ENCODE measurements at places on chromosomes 6 and 20.
A peak's percentile ranks its signal among the peaks of the same experiment; 100 is the strongest.

DNA sequence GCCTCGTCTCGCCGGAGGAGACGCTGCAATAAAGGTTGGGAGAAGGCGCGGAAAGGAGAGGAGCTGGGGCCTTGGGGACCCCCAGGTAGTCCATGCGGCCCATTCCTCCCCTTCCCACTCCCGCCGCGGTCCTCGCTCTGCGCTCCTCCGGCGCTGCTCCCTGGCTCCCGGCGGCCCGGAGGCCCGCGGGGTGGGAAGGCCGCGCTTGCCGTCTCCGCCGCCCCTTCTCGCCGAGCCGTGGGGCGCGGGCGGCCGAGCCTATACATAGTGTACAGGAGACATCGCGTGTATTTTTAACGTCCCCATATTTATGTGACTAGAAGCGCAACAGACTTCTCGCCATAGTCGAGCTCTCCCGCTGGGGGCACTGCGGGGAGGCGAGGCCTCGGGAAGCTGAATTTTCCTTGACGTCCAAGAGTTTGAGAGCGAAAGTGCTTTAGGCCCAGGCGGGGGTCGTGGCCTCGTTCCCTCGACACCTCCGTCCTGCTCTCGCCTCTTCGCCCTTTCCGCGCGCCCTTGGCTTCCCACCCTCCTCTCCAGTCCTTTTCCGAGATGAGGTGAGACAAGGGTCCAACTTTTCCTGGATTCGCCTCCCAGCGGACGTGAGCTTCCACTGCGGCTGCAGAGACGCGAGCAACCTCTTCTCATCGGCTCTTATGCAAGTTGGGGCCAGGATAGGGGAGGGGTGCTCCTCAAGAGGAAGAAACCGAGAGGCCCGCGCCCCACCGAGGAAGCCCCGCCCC lies 29.0 kb downstream of the SLC12A5 start:
- H3K27ac ChIP-seq: no peak overlapping the region
- peak overlapping the region; percentile 39 for H3K4me3 ChIP-seq
- H3K4me1 ChIP-seq: peaks cover 34% of the 10 kb centered on the region
- peaks cover 30% of the 10 kb centered on the region for H3K36me3 ChIP-seq

DNA sequence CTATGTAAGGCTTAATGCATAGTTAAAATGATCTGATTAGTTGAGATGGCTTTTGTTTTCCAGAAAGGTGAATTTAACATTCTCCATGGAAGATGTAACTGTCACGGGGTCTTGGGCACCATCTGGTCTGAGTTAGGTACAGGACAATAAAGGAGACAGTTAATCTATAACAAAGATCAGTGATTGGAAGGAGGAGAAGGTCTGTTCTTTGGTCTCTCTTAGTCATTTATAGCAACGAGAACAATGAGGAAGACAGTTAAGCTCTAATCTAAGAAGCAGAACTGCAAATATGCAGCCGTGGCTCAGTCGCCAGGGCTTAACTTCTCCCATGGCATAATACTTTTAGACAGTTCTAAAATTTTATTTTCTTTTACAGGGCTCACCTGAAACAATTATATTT lies 405.5 kb upstream of the SULF2 start:
- no peak overlapping the region for H3K4me3 ChIP-seq
- H3K27me3 ChIP-seq: no peaks in the 10 kb centered on the region
- DNase-seq: no peak
- peaks cover 14% of the 10 kb centered on the region for H3K4me1 ChIP-seq
- H3K27ac ChIP-seq: no peak overlapping the region
- no peaks in the 10 kb centered on the region for H3K36me3 ChIP-seq

DNA sequence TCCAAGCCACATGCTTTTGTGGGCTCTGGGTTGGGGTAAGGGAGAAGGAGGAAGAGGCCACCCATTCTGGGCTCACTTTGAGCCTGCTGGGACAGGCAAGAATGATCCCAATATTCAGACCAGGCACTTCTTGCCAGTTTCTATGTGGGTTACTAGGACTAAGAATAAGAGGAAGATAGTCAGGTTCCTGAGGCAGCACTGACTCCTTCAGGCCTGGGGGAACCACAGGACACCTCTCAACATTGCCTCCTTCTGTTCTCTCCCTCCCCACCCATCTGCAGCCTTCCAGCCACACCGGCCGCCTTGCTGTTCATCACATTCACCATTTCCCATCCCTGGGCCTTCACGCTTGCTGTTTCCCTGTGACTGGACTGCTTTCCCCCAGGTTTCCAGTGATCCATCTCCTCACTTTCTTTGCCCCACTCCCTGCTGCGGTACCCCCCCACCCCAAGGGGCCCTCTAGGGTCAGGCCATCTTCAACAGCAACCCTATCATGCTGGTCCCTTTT lies 69.2 kb upstream of the SIRPA start:
- no peaks in the 10 kb centered on the region for H3K27me3 ChIP-seq
- no peak for DNase-seq
- no peaks in the 10 kb centered on the region for H3K36me3 ChIP-seq
- no peak overlapping the region for H3K4me3 ChIP-seq
- H3K27ac ChIP-seq: no peak overlapping the region

DNA sequence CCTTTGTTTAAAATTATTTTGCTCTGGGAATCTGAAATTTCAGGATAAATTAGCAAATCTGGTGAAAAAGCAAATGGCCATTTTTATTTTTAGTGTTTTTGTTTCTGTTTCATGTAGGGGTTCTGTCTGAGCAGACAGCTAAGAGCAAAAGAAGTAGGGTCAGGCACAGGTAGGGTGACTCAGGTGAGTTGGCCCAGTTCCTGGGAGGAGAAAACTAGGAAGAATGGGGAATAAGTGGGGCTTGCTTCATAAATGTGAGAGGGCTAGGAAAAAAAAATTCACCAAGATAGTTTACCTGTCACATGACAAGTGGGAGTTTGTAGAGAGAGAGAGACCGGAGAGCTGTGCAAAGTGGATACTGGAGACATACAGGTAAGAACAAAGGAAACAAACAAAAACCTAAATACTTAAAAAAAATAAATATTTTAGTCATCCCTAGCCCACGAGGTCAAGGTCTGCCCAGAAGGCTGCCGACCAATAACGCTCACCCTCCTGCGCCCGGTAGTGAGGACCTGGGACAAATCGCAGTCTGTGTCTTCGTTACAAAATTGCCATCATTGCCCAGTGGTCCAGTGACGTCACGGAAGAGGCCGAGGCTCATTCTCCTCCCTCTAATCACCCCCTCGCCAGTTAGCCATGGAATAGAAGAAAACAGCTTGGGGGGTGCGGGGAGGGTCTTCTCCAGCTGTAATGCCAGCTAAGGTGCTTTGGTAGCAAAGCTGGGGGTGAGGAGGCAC lies 2.3 kb downstream of the THBD start:
- peak overlapping the region; percentile 69 for H3K4me3 ChIP-seq
- H3K27ac ChIP-seq: peak overlapping the region; percentile 95
- no peak for DNase-seq
- peaks cover 71% of the 10 kb centered on the region for H3K4me1 ChIP-seq
- H3K27me3 ChIP-seq: peaks cover 29% of the 10 kb centered on the region

- H3K27ac ChIP-seq: peak overlapping the region; percentile 100
- H3K36me3 ChIP-seq: no peaks in the 10 kb centered on the region
- peaks cover 70% of the 10 kb centered on the region for H3K4me1 ChIP-seq
- DNase-seq: no peak
- H3K4me3 ChIP-seq: peak overlapping the region; percentile 87
- H3K27me3 ChIP-seq: no peaks in the 10 kb centered on the region
These were observed 1.9 kb downstream of the BLCAP start for GRCh38 chr20:37525810-37526209.

DNA sequence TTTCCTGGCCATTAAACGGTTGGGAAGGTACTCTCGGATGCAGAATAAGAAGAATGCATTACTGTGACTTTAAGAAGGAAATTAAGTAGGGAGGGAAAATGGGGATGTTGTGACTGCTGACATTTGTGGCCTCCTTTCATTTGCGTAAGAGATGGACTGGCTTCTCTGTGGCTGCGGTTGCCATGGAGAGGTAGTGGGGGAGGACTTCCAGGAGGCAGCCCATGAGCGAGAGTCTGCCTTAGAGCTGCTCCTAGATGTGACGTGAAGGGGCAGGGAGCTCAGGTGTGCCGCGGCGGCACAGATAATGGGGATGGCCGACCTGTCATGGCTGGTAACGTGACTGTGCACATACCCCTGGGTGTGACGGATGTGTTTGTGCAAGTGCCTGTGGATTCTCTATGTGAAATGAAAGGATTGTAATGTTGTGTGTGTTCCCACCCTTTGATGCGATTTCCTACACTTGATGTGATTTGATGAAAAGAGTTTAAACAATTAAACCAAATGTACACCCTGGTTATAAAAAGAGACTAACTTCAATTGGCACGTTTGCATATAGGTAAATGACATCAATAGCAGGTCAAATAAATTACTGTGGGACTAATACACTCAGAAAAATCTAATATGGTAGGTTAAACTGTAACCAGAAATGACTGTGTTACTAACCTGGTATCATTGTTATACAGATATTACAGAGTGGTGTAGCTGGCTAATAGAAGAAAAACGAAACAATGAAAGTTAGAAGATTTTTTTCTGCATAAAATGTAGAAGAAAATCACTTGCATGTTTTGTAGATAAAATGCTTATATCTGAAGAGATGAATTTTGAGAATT lies 48.9 kb downstream of the HIVEP1 start:
- no peak overlapping the region for H3K27ac ChIP-seq
- peaks cover 19% of the 10 kb centered on the region for H3K4me1 ChIP-seq
- no peaks in the 10 kb centered on the region for H3K36me3 ChIP-seq

DNA sequence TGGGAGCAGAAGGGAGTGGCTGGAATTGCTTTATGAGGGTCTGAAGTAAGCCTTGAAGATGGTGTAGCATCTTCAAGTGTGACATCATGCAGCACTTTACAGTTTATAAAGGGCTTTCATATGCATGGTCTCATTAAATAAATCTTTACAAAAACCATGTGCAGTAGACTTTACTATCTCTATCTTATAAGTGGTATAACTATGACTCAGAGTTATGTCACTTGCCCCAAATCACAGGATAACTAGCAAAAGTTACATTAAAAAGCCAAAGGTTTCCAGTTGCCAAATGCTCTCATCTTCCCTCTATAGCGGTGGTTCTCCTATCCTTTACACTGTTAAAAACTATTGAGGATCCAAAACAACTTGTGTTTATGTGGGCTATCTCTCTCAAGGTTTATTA lies 687.7 kb upstream of the MARCKS start:
- H3K27me3 ChIP-seq: no peaks in the 10 kb centered on the region
- no peak overlapping the region for H3K27ac ChIP-seq

DNA sequence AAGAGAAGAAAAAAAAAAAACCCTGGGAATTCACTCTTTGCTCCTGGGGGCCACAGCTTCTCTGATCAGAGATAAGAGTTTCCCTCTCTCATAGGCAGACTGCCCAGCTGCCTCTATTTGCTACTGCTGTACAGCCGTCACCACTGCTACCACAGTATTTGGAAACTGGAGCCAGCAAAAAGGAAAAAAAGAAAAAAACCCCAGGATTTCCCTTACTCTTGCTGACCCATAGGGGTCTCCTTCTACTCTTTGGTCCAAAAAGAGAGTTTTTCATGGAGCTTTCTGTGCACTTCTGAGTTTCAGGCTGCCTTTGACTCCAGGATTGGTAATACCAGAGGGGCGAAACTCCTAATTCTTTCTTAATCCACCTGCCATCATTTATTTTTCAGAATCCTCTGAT lies 89.7 kb downstream of the MDGA1 start:
- H3K4me1 ChIP-seq: no peaks in the 10 kb centered on the region
- peaks cover 14% of the 10 kb centered on the region for H3K27me3 ChIP-seq
- no peak overlapping the region for H3K27ac ChIP-seq
- no peak overlapping the region for H3K4me3 ChIP-seq

GRCh38 chr6:155171747-155172449 lies 91.9 kb upstream of the CLDN20 start:
- H3K27ac ChIP-seq: peak overlapping the region; percentile 42
- H3K4me3 ChIP-seq: peak overlapping the region; percentile 2
- H3K27me3 ChIP-seq: no peaks in the 10 kb centered on the region
- no peaks in the 10 kb centered on the region for H3K36me3 ChIP-seq
- DNase-seq: no peak
- peaks cover 18% of the 10 kb centered on the region for H3K4me1 ChIP-seq

GRCh38 chr6:68343901-68344300 lies 291.2 kb upstream of the ADGRB3 start:
- H3K27me3 ChIP-seq: no peaks in the 10 kb centered on the region
- no peak overlapping the region for H3K4me3 ChIP-seq
- no peaks in the 10 kb centered on the region for H3K4me1 ChIP-seq
- no peak for DNase-seq

GRCh38 chr6:143967706-143968376 lies 40.2 kb downstream of the PLAGL1 start:
- H3K4me1 ChIP-seq: peaks cover 32% of the 10 kb centered on the region
- DNase-seq: no peak
- H3K4me3 ChIP-seq: no peak overlapping the region

- no peak overlapping the region for H3K27ac ChIP-seq
- no peaks in the 10 kb centered on the region for H3K27me3 ChIP-seq
- H3K36me3 ChIP-seq: no peaks in the 10 kb centered on the region
- DNase-seq: no peak
- H3K4me3 ChIP-seq: no peak overlapping the region
- peaks cover 14% of the 10 kb centered on the region for H3K4me1 ChIP-seq
These were observed 112.8 kb upstream of the BMP2 start for GRCh38 chr20:6654513-6655252.

DNA sequence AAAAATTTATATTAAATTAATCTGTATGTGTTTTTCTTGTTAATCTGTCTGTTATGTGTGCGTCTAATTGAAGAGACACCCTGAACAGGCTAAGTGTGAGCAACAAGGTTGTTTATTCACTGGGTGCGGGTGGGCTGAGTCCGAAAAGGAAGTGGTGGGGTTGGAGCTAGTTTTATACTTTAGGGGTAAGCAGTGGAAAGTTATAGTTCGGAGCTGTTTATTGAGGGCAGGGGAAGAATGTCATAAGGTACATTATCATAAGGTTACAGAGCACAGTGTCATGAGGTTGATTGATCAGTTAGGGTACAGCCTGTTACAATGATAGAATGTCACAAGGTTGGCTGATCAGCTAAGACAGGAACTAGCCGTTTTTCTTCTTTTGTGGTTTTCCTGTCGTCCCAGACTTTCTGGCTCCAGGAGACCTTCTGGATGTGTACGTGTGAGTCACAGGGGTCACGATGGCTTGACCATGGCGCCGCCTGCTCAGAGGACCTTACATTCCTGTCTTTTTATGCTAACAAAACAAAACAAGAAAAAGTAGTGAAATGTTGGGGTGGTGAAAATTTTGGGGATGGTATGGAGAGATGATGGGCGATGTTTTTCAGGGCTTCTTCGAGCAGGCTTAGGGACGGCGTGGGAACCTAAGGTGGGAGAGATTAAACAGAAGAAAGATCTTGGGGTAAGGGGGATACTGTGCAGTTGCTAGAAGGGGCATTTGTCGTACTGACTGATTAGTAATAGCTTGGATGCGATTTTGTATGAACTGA lies 754.0 kb upstream of the ADGRB3 start:
- H3K4me3 ChIP-seq: no peak overlapping the region
- no peaks in the 10 kb centered on the region for H3K36me3 ChIP-seq
- H3K27ac ChIP-seq: no peak overlapping the region
- H3K27me3 ChIP-seq: no peaks in the 10 kb centered on the region
- DNase-seq: no peak

- no peaks in the 10 kb centered on the region for H3K36me3 ChIP-seq
- no peak overlapping the region for H3K4me3 ChIP-seq
- H3K27me3 ChIP-seq: no peaks in the 10 kb centered on the region
- H3K27ac ChIP-seq: no peak overlapping the region
- peaks cover 8% of the 10 kb centered on the region for H3K4me1 ChIP-seq
These were observed 196.6 kb downstream of the UST start for GRCh38 chr6:148943451-148943850.
